ENCODE measurements at places on chromosomes 12 and 14.
A peak's percentile ranks its signal among the peaks of the same experiment; 100 is the strongest.

- DNase-seq, result no peak
Observed at GRCh38 chr14:93045965-93046704, 69.6 kb downstream of the ITPK1 start.

DNA sequence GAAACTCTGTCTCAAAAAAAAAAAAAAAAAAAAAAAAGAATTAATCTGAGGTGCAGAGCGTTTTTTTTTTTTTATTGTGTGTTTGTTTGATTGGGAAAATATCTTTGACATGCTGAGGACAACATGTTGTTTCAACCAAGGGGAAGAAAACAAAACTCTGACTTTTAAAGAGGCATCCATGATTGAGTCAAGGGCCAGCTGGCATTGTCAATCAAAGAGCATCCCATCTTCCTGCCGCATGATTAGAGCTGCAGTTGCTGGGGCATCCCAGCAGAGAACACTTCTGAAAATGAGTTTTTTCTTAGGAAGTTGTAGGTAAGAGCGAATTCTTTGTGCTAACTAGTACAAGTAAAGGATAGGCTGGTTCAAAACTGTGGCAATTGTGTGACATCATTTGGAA, 200.9 kb upstream of the DAAM1 start:
- no peak for DNase-seq

DNA sequence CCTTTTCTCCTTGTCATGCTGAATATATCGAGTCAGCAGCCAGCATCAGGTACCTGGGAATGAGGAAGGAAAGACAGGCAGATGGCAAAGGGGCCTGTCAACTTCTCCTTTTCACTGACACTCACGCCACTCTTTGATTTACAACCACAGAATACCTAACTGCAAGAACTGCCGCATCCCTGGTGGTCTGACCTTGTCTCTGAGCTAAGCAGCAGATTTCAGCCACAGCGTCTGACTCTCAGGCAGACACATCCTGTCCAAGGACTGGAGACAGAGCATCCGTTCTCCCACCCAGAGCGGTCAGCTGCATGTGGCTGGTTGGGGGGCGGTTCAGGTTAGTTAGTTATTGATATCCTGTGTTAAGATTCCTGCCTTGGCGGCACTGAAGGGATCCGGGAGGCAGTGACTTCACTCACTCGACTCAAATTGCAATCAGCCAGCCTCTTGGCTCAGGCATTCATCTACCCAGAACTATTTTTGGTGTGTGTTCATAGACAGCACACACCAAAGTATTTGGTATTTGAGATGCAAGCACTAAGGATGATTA, 11.2 kb upstream of the MAP1LC3B2 start:
- peak; percentile 32 for DNase-seq

- DNase-seq, result no peak
Observed at GRCh38 chr14:90111895-90112534, 50.2 kb downstream of the KCNK13 start.

GRCh38 chr12:104553421-104553820, 96.7 kb downstream of the CHST11 start:
- no peak for DNase-seq

Data from eye (tissue), 1 donor.